ENCODE measurements at places on chromosomes 2 and 18.
A peak's percentile ranks its signal among the peaks of the same experiment; 100 is the strongest.

- no peak for DNase-seq
Observed at GRCh38 chr2:10103179-10103578, 19.4 kb upstream of the RRM2 start.

- no peak for DNase-seq
Observed at GRCh38 chr2:133352719-133353118, 215.5 kb downstream of the NCKAP5 start.

DNA sequence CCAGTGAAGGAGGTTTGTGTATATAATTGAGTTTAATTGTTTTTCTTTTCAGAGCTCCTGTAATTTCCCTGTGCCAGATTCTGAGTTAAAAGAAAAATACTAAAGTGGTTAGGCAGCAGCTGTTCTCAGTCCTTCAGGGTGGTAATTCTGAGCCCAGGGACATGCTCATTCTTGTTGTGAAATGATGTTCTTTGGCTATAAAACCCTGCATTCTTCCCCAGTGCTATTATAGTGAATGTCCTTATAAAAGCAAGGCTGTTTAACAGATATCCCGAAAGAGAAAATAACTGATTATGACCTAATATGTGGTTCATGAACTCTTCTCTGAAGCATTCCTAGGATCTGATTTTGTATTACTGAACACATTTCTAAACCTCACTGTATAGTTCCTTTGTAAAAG lies 34.0 kb downstream of the ADAM23 start:
- peak; percentile 22 for DNase-seq

DNA sequence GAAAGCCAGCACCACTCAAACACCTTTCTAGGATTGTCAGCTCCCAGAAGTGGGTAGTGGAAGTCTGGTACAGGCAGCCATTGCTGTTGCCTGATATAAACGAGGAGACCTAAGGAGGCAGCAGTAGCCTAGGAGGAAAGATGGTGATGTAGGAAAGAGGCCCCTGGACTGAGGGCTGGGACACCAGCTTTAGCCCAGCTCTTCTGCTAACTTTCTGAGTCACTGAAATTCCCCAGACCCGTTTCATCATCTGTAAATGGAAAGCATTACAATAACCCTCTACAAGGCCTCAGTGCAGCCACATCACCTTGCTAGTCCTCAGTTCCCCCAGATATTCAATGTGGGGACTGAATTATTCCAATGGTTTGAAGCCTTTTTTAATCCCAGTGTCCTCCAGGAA lies 336.5 kb downstream of the TNS1 start:
- DNase-seq = peak; percentile 72

- peak; percentile 96 for DNase-seq
Observed at GRCh38 chr2:85215448-85216401, 82.5 kb downstream of the TCF7L1 start.

DNA sequence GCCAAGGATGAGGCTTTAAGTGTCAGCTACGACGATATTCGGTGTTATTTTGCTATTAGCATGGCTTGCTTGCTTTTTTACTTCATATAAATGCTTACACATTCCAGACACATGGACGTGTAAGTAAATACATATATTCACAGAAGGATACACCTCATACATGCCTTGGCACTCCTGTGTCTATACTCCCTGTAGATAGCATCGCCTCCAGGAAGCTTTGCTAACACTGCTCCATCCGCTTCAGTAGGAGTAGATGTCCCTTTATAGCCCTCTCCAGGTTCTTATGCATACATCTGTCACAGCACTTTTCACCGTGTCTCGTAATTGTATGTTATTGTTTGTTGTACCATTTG lies 27.5 kb upstream of the KCTD1 start:
- no peak for DNase-seq

GRCh38 chr18:63974991-63975390 lies 5.1 kb downstream of the SERPINB8 start:
- peak; percentile 38 for DNase-seq

DNA sequence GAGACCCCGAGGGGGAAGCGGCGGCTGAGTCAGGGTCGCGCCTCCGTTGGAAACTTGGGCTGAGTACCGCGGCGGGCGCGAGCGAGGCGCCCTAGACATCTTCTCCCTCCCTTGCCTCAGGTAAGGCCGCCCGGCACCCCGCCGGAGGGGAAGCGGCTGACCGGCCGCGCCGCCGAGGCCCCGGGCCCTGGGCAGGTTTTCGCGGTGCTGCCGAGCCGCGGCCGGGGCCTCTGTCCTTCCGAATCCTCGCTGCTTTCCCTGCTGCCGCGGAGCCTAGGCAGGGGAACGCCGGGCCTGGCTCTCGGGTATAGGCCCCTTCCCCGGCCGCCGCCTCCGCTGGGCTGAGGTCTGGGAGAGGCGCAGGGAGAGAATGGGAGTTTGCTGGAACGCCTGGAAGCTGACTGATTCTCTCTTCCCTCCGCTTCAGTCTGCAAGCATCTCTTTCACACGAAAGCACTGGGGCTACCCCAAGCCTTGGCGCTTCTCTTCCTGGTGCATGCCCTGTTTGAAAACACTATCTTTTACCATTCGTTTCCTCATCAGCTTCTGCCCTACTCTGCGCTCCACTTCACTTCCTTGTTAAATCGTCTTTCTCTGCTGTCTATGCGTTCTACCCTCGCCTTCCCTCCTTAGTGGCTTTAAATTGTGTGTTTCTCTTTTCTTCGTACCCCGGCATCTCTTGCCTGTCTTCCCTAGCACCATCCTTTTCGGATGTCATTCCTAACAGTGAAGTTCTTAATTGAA lies 652 bp downstream of the PPM1B start:
- DNase-seq = peak; percentile 37

GRCh38 chr2:136111711-136112110 lies 6.2 kb downstream of the CXCR4 start:
- DNase-seq = no peak

- no peak for DNase-seq
Observed at GRCh38 chr2:5125017-5125730, 567.0 kb upstream of the SOX11 start.

- DNase-seq = no peak
Observed at GRCh38 chr2:109374548-109375130, 239.1 kb downstream of the SEPTIN10 start.

- DNase-seq = no peak
Observed at GRCh38 chr2:137405496-137405895, 558.8 kb upstream of the HNMT start.

GRCh38 chr18:75029481-75029880 lies 179.5 kb downstream of the PTGR3 start:
- no peak for DNase-seq

- DNase-seq = peak; percentile 77
Observed at GRCh38 chr2:196719110-196719872, 79.8 kb downstream of the CCDC150 start.

Measured in fibroblast of skin of right biceps (primary cell).